Muscle of leg (tissue), 16 donors: ENCODE measurements at places on chromosomes 12 and 14. TPM values are rescaled to one million over a fixed set of nuclear protein-coding genes. Genes with fewer than 3 reads are reported as not detected.

Gene KCNH5
- polyA plus RNA-seq: 0.12 TPM

Gene KRT72
- polyA plus RNA-seq: not detected

Gene TAS2R14
- polyA plus RNA-seq: 6.4 TPM

Gene NPAS3
- 7.6 TPM for polyA plus RNA-seq

Gene ABCD2
- 0.12 TPM for polyA plus RNA-seq

Gene EPYC
- not detected for polyA plus RNA-seq

Gene RAD9B
- 3.4 TPM for polyA plus RNA-seq

Gene FGF23
- not detected for polyA plus RNA-seq

Gene OTX2
- not detected for polyA plus RNA-seq

Gene OTUB2
- 1.3 TPM for polyA plus RNA-seq

Gene TDRD9
- 0.80 TPM for polyA plus RNA-seq

Gene APEX1
- 189 TPM for polyA plus RNA-seq

Gene ACVRL1
- 51.6 TPM for polyA plus RNA-seq

Gene KRT73
- not detected for polyA plus RNA-seq
